ENCODE measurements at places on chromosomes 6 and 20.
A peak's percentile ranks its signal among the peaks of the same experiment; 100 is the strongest.

GRCh38 chr6:84453499-84453898, 226.1 kb upstream of the CEP162 start:
- H3K36me3 ChIP-seq = no peaks in the 10 kb centered on the region
- no peak overlapping the region for H3K27ac ChIP-seq
- H3K27me3 ChIP-seq = no peaks in the 10 kb centered on the region
- DNase-seq = no peak

- no peaks in the 10 kb centered on the region for H3K36me3 ChIP-seq
- no peaks in the 10 kb centered on the region for H3K4me1 ChIP-seq
- H3K4me3 ChIP-seq = no peak overlapping the region
- no peak overlapping the region for H3K27ac ChIP-seq
These were observed 275.6 kb upstream of the PREP start for GRCh38 chr6:105678516-105678915.

GRCh38 chr6:42898891-42899361, 16.9 kb upstream of the PTCRA start:
- no peaks in the 10 kb centered on the region for H3K36me3 ChIP-seq
- H3K27ac ChIP-seq = no peak overlapping the region
- H3K4me1 ChIP-seq = peaks cover 7% of the 10 kb centered on the region
- DNase-seq = peak; percentile 65
- no peaks in the 10 kb centered on the region for H3K27me3 ChIP-seq
- no peak overlapping the region for H3K4me3 ChIP-seq

DNA sequence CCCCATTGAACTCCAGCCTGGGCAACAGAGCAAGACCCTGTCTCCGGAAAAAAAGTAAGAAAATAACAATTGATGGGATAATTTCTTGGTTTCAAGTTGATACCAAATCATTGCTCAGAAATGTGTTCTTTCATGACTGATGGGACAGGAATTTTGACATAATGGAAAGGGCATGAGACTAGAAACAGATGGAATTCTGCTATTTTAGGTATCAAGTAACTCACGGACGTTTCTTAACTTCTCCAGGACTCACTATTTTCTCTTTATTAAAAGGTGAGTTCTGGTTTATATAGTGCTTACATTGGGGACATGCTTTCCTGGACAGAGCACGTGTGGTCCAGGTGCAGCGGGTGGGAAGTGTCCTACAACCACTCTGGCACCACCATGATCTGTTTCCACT, 6.0 kb upstream of the DSP start:
- H3K27me3 ChIP-seq = peaks cover 41% of the 10 kb centered on the region
- no peak overlapping the region for H3K27ac ChIP-seq
- DNase-seq = no peak
- no peak overlapping the region for H3K4me3 ChIP-seq
- H3K36me3 ChIP-seq = no peaks in the 10 kb centered on the region

DNA sequence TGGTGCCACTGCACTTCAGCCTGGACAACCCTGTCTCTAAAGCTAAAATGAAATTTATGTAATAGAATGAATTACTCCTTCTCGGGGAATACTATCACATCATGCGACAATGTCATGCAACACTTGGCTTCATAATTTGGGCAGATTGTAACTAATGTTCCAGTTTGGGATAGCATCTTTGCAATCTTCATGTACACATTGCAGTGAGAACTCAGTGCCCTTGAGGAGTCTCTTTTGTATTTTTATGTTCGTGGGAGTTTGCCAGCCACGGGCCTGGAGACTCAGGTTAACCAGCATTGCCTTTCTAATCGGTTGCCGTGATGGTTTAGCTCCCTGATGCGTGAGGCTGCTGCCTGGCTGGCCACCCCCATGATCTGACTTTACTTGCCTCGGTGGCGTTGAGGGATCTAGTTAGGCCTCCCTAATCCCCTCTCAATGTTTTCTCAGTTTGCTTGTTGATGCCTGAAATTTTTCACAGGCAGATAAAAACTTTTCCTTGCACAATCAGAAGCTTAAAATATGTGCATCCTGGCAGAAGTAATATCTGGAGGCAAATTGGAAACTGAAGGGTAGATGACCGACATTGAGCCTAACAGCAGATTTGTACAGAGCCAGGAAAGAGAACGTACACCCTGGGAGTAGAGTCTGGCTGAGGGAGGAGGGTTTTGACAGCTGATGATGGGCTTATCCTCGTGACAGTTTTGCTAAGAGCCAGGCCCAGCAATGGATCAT, 2.4 kb downstream of the GMPR start:
- peaks cover 20% of the 10 kb centered on the region for H3K4me1 ChIP-seq
- H3K27me3 ChIP-seq = peaks cover under 1% of the 10 kb centered on the region
- no peak overlapping the region for H3K4me3 ChIP-seq
- H3K27ac ChIP-seq = no peak overlapping the region
- no peak for DNase-seq

GRCh38 chr20:41274152-41274551, 43.4 kb downstream of the ZHX3 start:
- H3K4me1 ChIP-seq = no peaks in the 10 kb centered on the region
- no peak overlapping the region for H3K4me3 ChIP-seq
- H3K36me3 ChIP-seq = no peaks in the 10 kb centered on the region
- no peak for DNase-seq
- H3K27me3 ChIP-seq = no peaks in the 10 kb centered on the region

- peaks cover 59% of the 10 kb centered on the region for H3K4me1 ChIP-seq
- no peak overlapping the region for H3K27ac ChIP-seq
- H3K4me3 ChIP-seq = no peak overlapping the region
- H3K27me3 ChIP-seq = no peaks in the 10 kb centered on the region
These were observed 44.8 kb downstream of the RIPOR2 start for GRCh38 chr6:24891004-24891403.

GRCh38 chr6:135025775-135026174, 28.8 kb downstream of the HBS1L start:
- H3K4me1 ChIP-seq = peaks cover 2% of the 10 kb centered on the region
- no peak overlapping the region for H3K27ac ChIP-seq
- no peak for DNase-seq
- peaks cover under 1% of the 10 kb centered on the region for H3K36me3 ChIP-seq

DNA sequence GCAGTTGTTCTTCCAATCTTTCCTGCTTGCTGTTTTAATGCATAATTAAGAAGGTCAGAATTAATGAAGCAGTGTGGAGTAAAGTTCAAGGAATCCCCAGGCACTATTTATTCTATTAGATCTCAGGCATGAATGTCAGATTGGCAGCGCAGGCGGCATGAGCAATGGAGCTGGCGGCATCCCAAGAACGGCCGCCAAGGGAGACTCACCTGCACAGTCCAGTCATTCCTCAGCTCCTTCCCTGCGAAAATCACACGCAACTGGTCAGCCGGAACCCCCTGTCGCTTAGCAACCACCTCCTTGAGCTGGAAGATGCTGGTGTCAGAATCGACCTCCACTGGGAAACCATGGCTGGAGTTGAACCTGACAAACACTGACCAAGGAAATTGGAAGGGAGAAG, 284.5 kb downstream of the PRKN start:
- no peak overlapping the region for H3K4me3 ChIP-seq
- no peaks in the 10 kb centered on the region for H3K27me3 ChIP-seq
- no peaks in the 10 kb centered on the region for H3K4me1 ChIP-seq
- no peak overlapping the region for H3K27ac ChIP-seq

- H3K4me1 ChIP-seq = no peaks in the 10 kb centered on the region
- H3K27ac ChIP-seq = no peak overlapping the region
- no peak for DNase-seq
- H3K4me3 ChIP-seq = no peak overlapping the region
- H3K27me3 ChIP-seq = no peaks in the 10 kb centered on the region
These were observed 862.3 kb upstream of the FLRT3 start for GRCh38 chr20:15199698-15200097.

GRCh38 chr20:32831982-32832381, 12.2 kb downstream of the MAPRE1 start:
- H3K4me3 ChIP-seq = no peak overlapping the region
- DNase-seq = no peak
- H3K4me1 ChIP-seq = peaks cover 38% of the 10 kb centered on the region
- H3K27ac ChIP-seq = no peak overlapping the region
- H3K36me3 ChIP-seq = peaks cover 70% of the 10 kb centered on the region
- no peaks in the 10 kb centered on the region for H3K27me3 ChIP-seq

DNA sequence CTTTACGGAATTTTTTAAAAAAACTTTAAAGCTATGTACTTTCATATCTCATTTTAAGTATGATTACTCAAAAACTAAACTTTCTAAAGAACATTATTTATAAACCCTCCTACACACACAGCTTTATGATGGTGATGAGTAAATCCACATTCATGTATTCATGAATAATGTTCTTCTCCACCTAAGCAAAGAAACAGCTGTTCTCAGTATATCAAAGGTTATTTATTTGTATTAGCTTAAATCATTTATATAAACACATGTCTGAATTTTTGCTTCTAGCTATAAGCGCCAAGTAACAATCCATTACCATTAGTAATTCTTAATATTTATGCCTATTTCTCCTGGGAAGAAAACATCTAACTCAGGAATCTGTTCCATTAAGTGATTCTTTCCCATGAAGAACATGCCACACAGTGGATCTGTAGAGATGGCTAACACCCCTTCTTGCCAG, 63.3 kb downstream of the SMLR1 start:
- H3K27ac ChIP-seq = no peak overlapping the region
- DNase-seq = no peak
- H3K4me1 ChIP-seq = no peaks in the 10 kb centered on the region
- H3K4me3 ChIP-seq = no peak overlapping the region
- H3K27me3 ChIP-seq = no peaks in the 10 kb centered on the region

GRCh38 chr20:45842169-45842812, 8.7 kb downstream of the SNX21 start:
- no peak overlapping the region for H3K4me3 ChIP-seq
- no peaks in the 10 kb centered on the region for H3K27me3 ChIP-seq
- no peak for DNase-seq
- H3K4me1 ChIP-seq = no peaks in the 10 kb centered on the region

GRCh38 chr20:41981746-41982145, 363.6 kb upstream of the CHD6 start:
- no peak overlapping the region for H3K27ac ChIP-seq
- no peaks in the 10 kb centered on the region for H3K36me3 ChIP-seq
- no peaks in the 10 kb centered on the region for H3K4me1 ChIP-seq
- no peak for DNase-seq
- H3K4me3 ChIP-seq = no peak overlapping the region
